ENCODE measurements at places on chromosomes 5 and 9. TPM values are rescaled to one million over a fixed set of nuclear protein-coding genes. Genes with fewer than 3 reads are reported as not detected.
A peak's percentile ranks its signal among the peaks of the same experiment; 100 is the strongest.

- no peaks in the 10 kb centered on the region for H3K4me1 ChIP-seq
- peaks cover 9% of the 10 kb centered on the region for H3K27me3 ChIP-seq
- no peak overlapping the region for H3K27ac ChIP-seq
- DNase-seq: no peak
- no peak overlapping the region for H3K4me3 ChIP-seq
Observed at GRCh38 chr9:91833096-91833877, 116.7 kb downstream of the ROR2 start.

- no peak for DNase-seq
- H3K27me3 ChIP-seq: no peaks in the 10 kb centered on the region
- no peak overlapping the region for H3K4me3 ChIP-seq
- H3K4me1 ChIP-seq: peaks cover 60% of the 10 kb centered on the region
- peaks cover 68% of the 10 kb centered on the region for H3K36me3 ChIP-seq
- peak overlapping the region; percentile 55 for H3K27ac ChIP-seq
Observed at GRCh38 chr5:80204808-80205614, 50.8 kb downstream of the SERINC5 start.

DNA sequence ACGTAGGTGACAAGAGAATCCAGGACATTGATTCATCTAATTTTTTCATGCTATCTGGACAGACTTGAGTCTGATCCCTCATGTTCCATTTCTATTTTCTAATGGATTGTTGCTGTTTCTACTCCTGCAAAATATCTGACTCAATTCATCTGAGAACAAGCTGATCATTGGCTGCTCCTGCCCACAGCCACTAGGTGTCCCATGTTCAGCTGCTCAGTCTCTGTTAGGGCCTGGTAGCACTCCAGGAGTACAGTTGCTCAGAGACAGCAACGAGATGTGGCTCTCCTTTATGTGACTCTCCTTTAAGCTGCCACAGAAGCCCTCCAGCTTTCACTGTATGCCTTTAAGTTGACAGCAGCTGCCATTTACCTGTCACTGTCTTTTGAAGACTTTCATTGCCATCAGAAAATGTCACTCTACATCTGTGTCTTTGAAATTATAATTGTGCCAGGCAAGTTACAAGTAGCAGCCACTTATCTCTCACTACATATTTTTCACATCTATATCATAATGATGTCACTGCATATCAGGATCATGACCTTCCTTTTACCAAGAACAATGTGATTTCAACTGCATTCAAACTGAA lies 1944.2 kb upstream of the NUDT12 start:
- DNase-seq: no peak
- H3K4me3 ChIP-seq: no peak overlapping the region
- H3K27me3 ChIP-seq: no peaks in the 10 kb centered on the region
- no peak overlapping the region for H3K27ac ChIP-seq

RC3H2 gene
- total RNA-seq: 51.4 TPM

IL3 gene
- total RNA-seq: 1.6 TPM

PCDHGC3 gene
- not detected for total RNA-seq

Measured in activated CD4-positive, alpha-beta memory T cell treated with anti-CD3 and anti-CD28 coated beads, Interleukin-2, amount 10 ng/mL, durations not matched to agents 7 days and 5 days (primary cell).